Activated T-helper 9 cell treated with anti-CD3 and anti-CD28 coated beads, Interleukin-2, amount 50 U/mL, for 16 hours (primary cell): ENCODE measurements at places on chromosomes 2 and 18.

- no peak for DNase-seq
Measured at GRCh38 chr2:232026910-232027309, 65.4 kb downstream of the DIS3L2 start.

DNA sequence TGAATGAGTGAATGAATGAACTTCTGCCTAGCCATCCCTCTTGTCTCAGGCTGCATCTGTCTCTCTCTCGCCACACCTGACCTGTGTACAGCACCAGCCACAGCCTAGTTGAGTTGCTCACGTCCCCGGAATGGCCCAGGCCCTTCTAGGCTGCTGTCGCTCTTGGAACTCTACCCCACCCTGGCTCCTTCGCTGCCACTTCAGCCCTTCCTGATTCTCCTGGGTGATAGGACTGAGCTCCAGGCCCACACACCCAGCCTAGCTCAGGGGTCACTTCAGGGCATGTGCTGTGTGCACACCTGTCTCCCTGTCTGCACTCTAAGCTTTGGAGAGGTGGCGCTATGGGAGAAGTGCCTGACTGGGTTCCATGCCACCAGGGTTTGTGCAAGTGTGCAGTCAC lies 236.6 kb downstream of the GLI2 start:
- no peak for DNase-seq

DNA sequence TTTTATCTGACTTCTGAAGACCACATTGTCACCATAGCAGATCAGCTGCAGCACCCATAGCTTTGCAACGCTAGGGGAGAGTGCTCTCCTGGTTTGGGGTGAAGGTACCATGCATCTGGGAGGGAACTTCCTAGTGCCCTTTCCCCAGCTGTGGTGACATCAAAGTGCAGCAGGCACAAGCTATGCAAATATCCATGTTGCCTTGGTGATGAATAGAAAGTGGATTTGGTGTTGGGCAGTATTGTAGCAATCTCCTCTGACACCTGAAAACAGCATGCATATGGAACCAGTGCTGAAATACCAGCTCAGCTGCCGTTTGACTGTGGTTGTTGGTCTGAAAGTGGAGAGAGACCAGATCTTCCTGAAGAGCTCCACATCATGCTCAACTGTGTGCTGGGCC lies 37.1 kb downstream of the BCL2L11 start:
- no peak for DNase-seq

GRCh38 chr18:55093808-55094207 lies 134.5 kb upstream of the CCDC68 start:
- DNase-seq = no peak
